ENCODE measurements at places on chromosomes 5 and 9.
A peak's percentile ranks its signal among the peaks of the same experiment; 100 is the strongest.

DNA sequence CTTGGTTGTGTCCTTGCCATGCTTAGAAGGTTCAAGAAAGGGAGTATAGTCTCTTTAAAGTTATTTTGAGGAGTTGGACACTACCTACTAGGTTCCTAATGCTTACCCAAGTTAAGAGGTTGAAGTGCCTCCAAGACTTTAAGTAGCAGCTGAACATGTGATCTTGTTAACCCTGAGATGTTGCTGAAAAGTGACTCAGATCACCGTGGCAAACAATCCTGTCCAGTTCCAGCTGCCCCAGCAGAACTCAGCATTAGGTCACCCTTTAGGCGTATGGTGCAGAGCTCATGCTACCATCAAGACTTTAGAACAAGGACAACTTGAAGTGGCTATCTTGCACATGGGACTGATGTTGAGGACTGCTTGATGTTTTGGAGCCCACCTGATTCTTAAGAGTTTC lies 22.5 kb downstream of the ZNF462 start:
- DNase-seq: no peak

- no peak for DNase-seq
Observed at GRCh38 chr5:1655496-1656270, 131.9 kb upstream of the LPCAT1 start.

GRCh38 chr5:66361070-66361469 lies 217.0 kb downstream of the SREK1 start:
- no peak for DNase-seq

DNA sequence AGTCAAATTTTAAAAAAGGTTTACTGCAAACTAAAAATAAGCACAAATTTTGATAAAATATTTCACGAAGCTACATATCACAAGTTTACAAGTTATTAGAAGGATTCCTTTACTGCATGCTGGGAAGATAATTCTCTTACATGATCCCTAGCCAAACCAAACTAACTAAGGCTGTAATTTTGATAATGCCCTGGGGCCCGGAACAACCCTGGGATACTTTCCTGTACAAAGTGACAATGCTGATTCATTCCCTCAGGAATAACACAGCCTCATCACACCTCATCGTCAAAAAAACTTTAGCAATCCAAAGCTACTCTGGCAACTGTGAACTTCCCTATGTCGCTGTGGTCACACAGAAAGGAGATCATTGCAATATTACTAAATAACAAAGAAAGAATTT lies 402.9 kb downstream of the RAB3C start:
- DNase-seq: no peak

GRCh38 chr9:114694719-114695269 lies 12.8 kb upstream of the TEX48 start:
- DNase-seq: peak; percentile 36

Measured in GM13977 (cell line).